ENCODE measurements at places on chromosomes 5 and 9.

- DNase-seq, result no peak
Observed at GRCh38 chr9:125493881-125494652, 212.9 kb downstream of the MAPKAP1 start.

DNA sequence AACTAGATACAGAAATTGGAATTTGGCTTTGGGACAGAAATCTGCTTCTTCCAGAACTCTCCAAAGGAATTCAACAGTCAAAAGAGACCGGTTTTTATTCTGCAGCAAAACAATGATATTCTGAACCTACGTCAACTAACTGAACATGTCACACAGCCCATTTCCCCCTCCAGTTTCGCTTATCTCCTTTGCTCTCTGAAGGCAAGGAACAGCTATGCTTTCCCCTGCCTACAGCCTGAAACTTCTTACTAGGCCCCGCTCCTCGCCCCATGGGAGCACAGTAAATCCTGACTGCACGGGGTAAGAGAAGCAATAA is 488 bp downstream of the SKIC3 start:
- DNase-seq, result no peak

GRCh38 chr9:126151686-126152134 is 174.9 kb upstream of the MVB12B start:
- no peak for DNase-seq

DNA sequence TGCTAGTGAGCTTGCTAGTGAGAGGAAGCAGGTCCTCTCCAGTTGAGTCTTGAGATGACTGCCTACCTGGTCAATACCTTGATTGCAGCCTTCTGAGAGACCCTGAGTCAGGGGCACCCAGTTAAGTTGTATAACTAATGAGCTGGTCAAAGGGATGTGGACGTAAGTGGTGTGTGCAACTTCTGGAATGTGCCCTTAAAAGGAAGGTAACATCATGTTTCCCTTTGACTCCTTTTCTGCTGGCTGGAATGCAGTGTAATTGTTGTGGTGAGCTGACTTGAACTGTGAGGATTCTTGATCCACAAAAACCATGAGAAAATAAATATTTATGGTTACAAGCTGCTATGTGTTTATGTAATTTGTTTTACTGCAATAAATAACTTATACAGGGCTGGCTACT is 2.4 kb upstream of the SNX2 start:
- DNase-seq, result no peak

GRCh38 chr9:87792831-87793288 is 66.9 kb downstream of the CTSL start:
- no peak for DNase-seq

DNA sequence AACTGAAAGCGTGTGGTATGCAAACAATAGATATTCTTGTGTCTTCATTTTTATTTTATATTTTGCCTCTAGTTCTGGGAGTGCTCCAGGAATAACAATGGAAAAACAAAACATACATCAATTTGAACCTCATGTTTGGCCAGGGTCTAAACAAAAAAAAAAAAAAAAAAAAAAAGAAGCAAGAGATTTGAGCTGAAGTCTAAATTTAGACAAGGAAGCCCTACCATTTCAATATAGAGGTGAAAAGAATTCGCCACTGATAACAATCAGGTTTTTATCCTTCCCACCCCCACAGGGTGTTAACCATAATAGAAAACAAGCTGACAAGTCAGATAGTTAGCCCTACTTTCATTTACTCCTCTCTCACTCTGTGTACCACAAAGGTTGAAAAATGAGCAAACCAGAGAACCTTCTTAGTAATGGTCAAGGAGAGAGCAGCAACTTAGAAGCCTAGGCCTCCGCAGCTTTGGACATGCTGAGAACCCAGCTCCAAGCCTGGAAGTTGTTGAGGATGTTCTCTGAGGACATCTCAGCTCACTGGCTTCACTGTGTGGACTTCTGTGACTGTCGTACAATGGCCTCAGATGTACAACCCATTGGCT is 118.2 kb upstream of the HMHB1 start:
- no peak for DNase-seq

- DNase-seq, result no peak
Observed at GRCh38 chr9:18786911-18787650, 245.9 kb downstream of the SAXO1 start.

- no peak for DNase-seq
Observed at GRCh38 chr5:106957336-106957735, 713.4 kb downstream of the EFNA5 start.

GRCh38 chr5:154783774-154784460 is 28.7 kb downstream of the LARP1 start:
- DNase-seq, result no peak

DNA sequence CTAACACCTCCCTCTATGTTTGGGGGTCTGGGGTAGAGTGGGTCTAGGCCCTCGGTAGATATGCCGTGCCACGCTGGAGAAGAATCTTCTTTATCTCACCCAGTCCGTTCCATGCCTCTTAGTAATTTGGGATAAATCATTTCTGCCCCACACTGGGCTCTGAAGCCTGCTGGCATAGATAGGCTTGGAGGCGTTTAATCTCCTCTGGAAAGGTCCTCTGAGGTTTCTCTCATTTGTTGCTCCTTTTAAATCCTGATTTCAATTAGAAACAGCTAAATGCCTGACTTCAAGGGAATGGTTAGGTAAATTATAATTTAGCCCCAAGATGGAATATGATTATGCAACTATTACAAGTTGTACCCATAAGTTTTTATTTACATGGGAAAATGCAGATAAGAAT is 57.8 kb upstream of the AKNA start:
- DNase-seq, result no peak

GRCh38 chr9:129895376-129896268 is 60.4 kb downstream of the USP20 start:
- peak; percentile 52 for DNase-seq

GRCh38 chr5:36743891-36744772 is 132.4 kb upstream of the NIPBL start:
- no peak for DNase-seq

DNA sequence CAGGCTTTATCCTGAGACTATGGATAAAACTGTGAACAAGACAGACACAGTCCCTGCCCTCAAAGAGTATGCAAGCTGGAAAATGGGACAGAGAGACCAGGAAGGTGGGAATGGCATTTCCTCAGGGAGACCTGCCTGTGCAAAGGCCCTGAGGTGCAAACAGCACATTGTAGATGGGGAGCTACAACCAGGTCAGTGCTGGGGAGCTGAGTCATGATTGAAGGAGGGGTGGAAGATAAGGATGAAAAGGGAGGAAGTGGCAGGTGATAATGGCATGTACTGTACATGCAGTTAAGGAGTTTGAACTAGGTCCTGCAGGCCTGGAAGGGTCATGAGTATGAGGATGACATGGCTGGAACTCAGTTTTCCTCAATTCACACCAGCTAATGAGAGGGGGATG is 75.5 kb upstream of the BOD1 start:
- no peak for DNase-seq

DNA sequence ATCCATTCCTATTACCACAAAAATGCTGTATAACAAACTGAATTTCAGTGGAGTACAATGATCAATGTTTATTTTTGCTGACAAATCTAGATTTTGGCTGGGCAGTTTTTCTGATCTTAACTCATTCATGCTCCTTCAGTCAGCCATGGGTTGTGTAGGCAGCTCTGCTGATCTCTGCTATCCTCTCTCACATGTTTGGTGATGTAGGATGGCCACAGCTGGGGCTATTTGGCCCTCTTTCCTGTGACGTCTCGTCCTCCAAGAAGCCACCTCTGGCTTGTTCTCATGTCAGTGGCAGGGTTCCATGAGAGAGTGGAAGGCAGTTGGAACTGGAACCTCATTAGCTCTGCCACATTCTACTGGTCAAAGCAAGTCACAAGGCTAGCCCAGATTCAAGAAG is 8.9 kb downstream of the NLN start:
- DNase-seq, result no peak

GRCh38 chr5:142613271-142613671 is 72.6 kb downstream of the FGF1 start:
- DNase-seq, result no peak

GRCh38 chr5:127820910-127821553 is 117.8 kb downstream of the CCDC192 start:
- DNase-seq, result no peak
